ENCODE measurements at places on chromosomes 4 and X.

GRCh38 chr4:5280828-5281227, 229.5 kb downstream of the STK32B start:
- no peak for DNase-seq

GRCh38 chrX:107135049-107135964, 16.7 kb upstream of the RBM41 start:
- DNase-seq: no peak

DNA sequence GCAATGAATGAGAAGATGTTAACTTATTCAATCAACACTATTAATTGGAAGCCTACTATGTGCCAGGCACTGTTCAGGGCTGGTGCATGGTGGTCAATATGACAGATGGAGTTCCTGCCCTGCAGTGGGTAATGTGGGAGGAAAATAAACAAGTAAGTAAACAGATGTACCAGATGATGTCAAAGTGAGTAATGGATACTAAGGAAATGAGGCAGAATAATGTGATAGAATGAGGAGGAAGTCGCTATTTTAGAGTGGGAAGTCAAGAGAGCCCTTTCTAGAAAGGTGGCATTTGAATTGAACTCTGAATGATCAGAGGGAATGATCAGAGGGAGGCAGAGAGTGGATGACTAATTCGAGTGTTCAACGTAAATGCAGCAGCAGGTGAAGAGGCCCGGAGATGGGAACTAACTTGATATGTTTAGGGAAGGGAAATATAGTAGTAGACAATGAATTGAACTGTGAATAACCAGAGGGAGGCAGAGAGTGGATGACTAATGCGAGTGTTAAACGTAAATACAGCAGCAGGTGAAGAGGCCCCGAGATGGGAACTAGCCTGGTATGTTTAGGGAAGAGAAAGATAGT, 48.3 kb downstream of the HMGB3 start:
- DNase-seq: no peak

DNA sequence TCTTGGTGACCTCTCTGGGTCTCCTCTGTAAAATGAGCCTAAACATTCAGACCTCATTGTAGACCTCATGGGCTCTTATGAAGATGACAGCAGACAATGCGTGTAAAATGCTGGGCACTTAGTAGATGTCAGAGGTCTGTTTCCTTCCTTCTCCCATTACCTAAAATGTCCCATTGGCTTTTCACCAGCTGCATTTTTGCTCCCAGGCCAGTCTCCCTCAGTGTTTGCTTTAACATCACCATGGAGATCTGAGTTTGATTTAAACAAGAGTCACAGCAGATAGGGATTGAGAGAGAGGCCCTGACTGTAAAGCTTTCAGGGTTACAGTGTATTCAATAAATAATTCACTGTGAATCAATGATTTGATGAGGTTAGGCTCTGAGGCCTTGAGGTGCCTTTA, 24.3 kb downstream of the PSAPL1 start:
- no peak for DNase-seq

DNA sequence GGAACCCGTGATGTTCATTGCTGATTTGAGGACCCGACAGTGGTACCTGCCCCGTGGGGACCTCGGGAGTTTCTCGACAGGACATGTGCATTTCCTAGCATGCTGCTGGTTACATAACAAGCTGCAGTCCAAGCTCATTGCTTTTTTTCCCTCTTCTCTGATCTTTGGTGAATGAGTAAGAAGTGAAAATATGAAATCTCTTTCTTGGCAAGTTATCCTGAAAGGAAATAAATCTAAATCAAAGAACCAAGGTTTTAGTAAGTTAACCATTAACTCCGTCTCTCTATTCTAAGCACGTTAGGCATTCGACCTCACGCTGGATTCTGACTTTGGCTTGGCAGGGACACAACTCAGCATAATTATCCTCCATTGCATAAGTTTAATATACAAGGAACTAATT, 86.6 kb downstream of the STK32B start:
- DNase-seq: no peak

DNA sequence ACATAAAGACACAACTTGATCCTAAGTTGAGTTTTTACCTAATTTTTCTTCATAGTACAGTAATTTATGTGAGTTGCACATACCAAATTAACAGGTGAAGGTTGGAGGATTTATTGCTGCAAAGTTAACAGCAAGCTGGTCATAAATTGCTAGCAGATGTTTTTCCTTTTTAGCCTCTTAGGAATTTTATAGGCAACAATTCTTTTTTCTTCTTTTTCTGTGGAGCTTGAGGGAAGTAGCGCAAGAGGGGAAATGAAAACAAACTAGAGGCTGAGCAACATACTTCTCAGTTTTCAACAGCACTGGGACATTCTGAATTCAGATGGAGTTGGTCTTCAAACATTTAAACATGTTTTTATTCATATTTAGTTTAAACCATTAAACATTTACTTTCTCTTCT, 63.7 kb upstream of the TLR2 start:
- no peak for DNase-seq

- DNase-seq: no peak
These were observed 256.9 kb upstream of the TEX13A start for GRCh38 chrX:105477351-105477750.

- no peak for DNase-seq
These were observed 171.7 kb upstream of the ZCCHC13 start for GRCh38 chrX:74132280-74132679.

GRCh38 chrX:10952619-10953018, 158.5 kb upstream of the HCCS start:
- no peak for DNase-seq

- no peak for DNase-seq
These were observed 76.0 kb upstream of the ITM2A start for GRCh38 chrX:79443121-79443520.

GRCh38 chrX:32530802-32531403, 680.4 kb downstream of the DMD start:
- DNase-seq: peak; percentile 9

DNA sequence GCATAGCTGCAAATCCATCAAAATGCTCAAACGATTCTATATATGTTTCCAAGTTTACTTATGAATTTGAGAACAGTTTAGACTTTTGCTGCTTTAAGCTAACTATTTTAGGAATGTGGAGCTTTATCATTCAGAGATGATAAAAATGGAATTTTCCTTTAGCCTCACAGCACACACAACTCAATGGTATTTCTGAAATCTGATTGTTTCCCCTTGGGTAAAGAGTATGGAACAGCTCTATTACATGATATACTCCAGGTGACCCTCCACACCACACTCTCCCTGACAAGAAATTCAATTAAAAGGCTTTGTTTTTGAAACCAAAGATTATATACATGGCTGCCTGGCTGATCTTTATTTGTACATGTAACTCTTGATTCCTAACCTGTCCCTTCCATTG, 120.0 kb downstream of the LUZP4 start:
- no peak for DNase-seq

GRCh38 chr4:188429965-188430364, 290.7 kb downstream of the TRIML1 start:
- no peak for DNase-seq
